ENCODE measurements at places on chromosomes 5 and 9. TPM values are rescaled to one million over a fixed set of nuclear protein-coding genes. Genes with fewer than 3 reads are reported as not detected.

STKLD1 gene
- 0.27 TPM for total RNA-seq

FAM200C gene
- total RNA-seq, result 3.8 TPM

FAM221B gene
- total RNA-seq, result not detected

HCN1 gene
- total RNA-seq, result 0.05 TPM

SLC6A18 gene
- not detected for total RNA-seq

PCDHA1 gene
- total RNA-seq, result not detected

SMIM33 gene
- total RNA-seq, result not detected

DNA sequence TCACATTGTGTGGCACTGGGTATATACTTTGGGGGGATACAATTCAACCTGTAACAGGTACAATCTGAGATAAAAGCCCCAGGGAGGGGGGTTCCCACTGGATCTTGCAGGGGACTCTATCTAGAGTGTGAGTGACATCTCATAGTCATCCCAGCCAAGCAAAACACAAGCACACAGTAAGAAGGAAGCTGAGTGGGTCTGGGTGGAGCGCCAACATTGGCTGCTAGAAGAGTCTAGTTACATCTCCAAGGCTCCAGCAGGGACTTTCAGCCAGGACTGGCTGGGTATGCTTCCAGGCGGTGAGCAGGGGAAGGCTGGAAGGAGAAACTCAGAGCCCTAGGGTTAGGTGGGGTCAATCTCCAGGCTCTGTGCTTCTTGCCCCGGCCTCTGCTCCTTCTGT lies 53.0 kb downstream of the IL31RA start:
- peak; percentile 74 for DNase-seq

- DNase-seq, result no peak
Observed at GRCh38 chr9:31275419-31275818, 1109.0 kb upstream of the ACO1 start.

DNA sequence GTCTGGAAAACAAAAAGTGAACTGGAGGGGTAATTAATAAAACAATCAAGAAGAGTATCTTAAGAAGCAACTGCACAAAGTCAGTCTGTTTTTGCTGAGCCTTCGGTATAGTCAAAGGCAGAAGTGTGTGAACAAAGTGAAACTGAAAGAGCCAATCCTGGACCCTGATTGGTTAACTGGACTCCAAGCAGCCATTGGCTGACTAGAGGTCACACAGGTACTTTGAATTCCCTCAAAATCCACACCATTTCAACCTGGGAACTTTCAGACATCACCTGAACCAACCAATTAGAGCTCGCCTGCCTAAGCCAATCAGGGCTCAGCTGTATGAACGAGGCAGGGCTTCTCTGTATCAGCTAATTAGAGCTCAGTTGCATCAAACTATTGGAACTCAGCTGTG lies 286.7 kb downstream of the TLE4 start:
- no peak for DNase-seq

DNA sequence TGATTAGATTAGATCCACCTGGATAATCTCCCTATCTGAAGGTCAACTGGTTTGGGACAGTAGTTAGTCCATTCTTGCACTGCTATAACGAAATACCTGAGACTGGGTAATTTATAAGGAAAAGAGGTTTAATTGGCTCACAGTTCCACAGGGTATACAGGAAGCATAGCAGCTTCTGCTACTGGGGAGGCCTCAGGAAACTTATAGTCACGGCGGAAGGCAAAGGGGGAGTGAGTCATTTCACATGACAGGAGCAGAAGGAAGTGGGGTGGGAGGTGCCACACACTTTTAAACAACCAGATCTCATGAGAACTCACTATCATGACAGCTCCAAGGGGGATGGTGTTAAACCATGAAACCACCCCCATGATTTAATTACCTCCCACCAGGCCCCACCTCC lies 9.9 kb downstream of the C9orf40 start:
- no peak for DNase-seq

DNA sequence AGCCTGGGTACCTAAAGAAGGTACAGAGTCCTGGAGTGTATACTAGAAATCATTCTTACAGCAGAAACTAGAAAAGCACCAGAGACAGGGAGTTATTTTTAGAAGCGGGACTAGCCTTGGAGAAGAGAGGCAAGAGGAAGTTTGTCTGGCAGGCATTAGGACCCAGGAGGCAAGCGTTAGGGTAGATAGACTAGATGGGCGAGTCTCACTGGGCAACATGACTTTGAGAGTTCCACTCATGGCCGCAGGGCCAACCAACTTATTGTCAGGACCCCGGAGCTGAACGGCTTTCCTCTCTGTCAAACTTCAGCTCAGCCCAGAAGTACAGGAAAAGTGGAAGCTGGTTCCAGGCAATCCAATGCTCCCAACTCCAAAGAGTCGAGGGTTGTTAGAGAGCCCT lies 34.1 kb upstream of the NPR3 start:
- DNase-seq, result no peak

GRCh38 chr5:96641368-96642280 lies 20.6 kb upstream of the CAST start:
- no peak for DNase-seq

All from Right ventricle myocardium superior (tissue), 1 donor.